Smooth muscle cell of trachea (primary cell): ENCODE measurements at places on chromosomes 7 and 10. TPM values are rescaled to one million over a fixed set of nuclear protein-coding genes. Genes with fewer than 3 reads are reported as not detected.

The EGFR gene
- 87.7 and 88.3 TPM in 2 replicates for total RNA-seq

The COL1A2 gene
- 5,033 and 9,631 TPM in 2 replicates for total RNA-seq

The AKR1C2 gene
- total RNA-seq, result 51.9 and 62.1 TPM in 2 replicates

The CPXM2 gene
- total RNA-seq, result 12.9 and 43.8 TPM in 2 replicates

The TLX1 gene
- not detected in 2 replicates for total RNA-seq

The HOXA11 gene
- total RNA-seq, result under 0.01 TPM in 1 of 2 replicates, not detected in the other

The MYL7 gene
- total RNA-seq, result not detected in 2 replicates

The ERVW-1 gene
- total RNA-seq, result not detected in 2 replicates
